ENCODE measurements at places on chromosomes 7 and 10. TPM values are rescaled to one million over a fixed set of nuclear protein-coding genes. Genes with fewer than 3 reads are reported as not detected.
A peak's percentile ranks its signal among the peaks of the same experiment; 100 is the strongest.

DNA sequence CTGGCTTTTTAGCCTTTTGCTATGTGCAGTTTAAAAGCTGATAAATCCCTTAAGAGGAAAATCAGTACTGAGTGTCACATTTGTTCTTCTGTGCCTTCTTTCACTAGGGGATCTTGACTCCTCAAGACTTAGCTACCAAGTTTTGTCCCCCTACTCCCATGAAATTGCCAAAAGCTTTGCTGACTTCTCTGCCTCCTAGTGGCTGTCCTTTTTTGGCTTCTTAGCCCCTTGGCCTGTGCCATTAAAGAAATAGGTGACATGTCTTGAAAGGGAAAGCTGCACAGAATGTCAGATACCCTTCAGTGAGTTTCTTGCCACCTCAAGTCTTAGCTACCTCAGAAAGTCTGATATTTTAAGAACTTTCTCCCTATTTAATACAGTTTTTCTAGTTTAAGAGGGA lies 10.5 kb downstream of the MKLN1 start:
- no peak for DNase-seq

DNA sequence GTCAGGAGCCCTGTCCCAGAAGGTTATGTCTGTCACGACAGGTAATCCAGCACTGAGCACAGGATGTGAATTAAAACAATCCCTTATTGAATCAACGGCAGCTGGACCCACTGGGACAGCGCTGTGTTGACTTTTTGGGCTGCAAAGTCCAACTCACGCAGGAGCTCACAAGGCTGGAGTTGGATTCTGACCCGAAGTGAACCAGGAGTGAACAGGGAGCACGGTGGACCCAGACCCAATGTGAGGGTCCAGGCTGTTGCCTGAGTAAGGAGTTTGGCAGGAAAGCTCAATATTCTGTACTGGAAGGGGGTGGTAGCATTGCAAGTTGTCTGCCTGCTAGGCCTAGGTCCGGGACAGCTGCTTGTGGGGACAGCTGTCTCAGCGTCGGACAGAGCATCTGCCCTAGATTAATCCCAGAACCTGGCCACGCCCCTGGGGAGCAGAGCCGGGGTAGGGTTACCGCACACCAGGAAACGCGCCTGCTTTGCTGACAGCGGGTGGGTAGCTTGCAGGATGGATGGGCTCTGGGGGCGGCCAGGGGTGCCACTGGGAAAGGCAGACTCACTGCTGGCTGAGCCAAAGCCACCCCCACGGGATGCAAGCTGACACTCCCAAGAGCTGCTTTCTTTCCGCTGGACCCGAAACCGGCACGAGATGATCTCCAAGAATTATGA lies 24.0 kb downstream of the COL26A1 start:
- DNase-seq, result no peak

- DNase-seq, result peak; percentile 0
Observed at GRCh38 chr10:53403688-53404087, 631.1 kb upstream of the MBL2 start.

- no peak for DNase-seq
Observed at GRCh38 chr7:47402941-47403866, 178.7 kb downstream of the TNS3 start.

- DNase-seq, result peak; percentile 1
Observed at GRCh38 chr10:49741108-49741995, 20.8 kb downstream of the OGDHL start.

DNA sequence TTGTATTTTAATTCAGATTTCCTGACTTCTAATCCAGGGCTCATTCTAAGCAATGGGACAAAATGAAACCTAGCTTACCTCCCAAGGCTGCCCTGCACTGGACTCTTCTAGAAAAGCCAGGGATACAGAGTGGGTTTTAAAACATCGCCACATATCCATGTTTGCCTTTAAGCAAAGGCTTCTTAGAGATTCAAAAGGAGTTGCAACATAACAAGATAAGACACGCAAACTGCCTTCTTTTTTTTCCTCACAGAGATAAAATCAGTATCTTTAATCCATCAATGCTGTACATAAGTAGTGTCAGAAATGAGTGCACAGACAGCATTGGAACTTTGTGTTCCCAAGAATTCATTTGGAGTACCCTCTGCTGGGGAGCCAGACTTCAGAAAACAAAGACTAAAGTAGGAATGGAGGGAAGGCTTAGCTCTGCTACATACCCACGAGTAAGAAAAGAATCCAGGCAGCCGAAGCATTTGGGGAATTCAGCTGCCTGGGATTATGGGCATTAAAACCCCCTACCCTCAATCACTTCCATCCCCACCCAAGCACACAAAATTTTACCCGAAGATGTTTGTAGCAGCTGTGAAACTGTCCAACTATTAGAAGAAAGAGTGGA lies 427.8 kb downstream of the ARL4A start:
- peak; percentile 42 for DNase-seq

- DNase-seq, result no peak
Observed at GRCh38 chr7:126696256-126697038, 556.3 kb downstream of the GRM8 start.

- DNase-seq, result no peak
Observed at GRCh38 chr7:112365551-112365950, 84.7 kb upstream of the IFRD1 start.

GRCh38 chr10:46787321-46787615 lies 124.0 kb upstream of the PTPN20 start:
- DNase-seq, result peak; percentile 70

DNA sequence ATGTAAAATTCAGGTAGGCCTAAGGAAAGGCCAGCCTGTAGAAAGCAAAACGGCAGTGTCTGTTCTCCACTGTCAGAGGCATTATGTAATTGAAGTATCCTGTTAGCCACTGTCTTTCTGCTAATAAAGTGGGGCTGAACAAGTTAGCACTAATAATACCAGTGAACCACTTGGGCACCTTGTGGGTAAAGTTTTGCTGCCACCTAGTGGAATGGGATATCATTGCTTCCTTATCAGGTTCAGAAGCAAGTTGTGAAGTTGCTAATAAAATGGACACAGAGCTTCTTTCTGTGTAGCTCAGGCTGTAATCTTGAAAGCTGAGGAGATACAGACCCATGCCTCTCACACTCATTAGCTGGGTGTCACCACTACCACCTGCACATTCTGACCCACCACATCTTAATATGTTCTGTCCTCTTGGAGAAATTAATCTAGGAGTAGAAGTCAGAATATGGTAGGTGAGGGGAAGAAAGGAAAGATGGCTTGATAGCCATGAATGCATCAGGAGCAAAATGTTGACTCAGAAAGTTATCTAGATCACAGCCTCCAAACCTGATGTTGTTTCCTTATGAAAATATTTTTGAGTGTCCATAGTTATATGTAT lies 175.1 kb downstream of the SEPTIN7 start:
- peak; percentile 86 for DNase-seq

GRCh38 chr7:29158795-29159423 lies 12.6 kb upstream of the CPVL start:
- DNase-seq, result no peak

DNA sequence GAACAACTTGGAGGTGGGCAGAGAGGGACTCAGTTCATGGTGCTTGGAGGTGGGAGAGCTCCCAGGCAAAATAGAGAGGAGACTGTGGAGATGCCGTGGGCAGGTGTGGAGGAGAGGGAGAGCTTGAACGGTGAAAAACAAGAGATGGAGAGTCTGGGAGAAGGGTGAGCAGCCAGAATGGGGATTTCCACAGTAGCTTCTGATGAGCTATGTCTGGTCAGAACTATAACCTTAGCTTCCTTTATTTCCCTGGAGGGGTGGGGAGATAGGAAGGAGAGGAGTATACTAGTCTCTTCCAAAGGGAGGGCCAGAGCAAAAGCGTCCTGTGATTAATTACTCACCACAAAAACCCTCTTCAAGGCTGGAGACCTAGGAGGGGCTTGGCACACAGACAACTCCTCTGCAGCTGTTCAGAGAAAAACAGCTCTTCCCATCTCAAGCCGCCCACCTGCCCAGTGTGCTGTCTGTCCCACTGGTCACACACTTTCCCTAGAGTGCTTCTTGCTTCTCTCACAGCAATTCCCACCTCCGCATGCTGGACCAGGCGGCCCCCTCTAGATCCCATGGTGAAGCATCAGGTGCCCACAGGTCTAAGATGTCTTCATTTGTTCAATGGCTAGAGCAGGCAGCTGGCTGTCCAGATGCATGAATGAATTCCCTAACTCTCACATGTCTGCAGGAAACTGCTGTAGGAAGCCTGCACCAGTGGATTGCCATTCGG lies 41.9 kb downstream of the TAS2R41 start:
- DNase-seq, result peak; percentile 66

GRCh38 chr10:117198088-117198487 lies 799 bp downstream of the KCNK18 start:
- no peak for DNase-seq

GRCh38 chr7:91520645-91521044 lies 256.4 kb downstream of the FZD1 start:
- no peak for DNase-seq

DNA sequence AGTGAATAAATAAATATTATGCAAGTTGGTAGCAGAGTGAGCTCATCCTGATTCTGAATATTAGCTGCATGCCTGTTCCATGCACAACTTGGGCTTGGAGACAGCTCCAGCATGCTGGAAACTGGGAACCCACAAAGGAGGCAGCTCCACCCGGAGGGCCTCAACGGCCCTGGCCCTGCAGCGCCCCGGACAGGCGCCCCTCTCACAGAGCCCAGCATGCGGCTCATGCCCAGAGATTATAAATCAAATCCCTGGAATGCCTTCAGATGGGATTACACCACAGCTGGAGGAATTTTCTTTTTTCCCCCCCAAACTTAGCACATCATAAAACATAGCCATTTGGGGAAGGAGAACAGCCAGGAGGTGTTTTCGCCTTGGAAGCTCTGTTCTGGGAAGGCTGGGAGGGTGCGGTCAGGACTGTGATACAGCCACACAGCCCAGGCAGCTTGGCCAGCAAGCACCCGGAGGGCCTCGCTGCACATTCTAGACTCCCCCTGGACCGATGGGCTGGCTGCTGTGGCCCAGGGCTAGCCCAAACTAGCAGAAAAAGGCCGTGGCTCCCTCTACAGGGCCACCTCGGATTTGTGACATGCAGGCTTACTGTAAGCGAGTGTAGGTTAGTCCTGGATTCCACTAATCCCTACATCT lies 102.4 kb downstream of the PTPN20 start:
- DNase-seq, result peak; percentile 60

CAMK1D gene
- 2.3 TPM for total RNA-seq

CYP51A1 gene
- 119 TPM for total RNA-seq

CRPPA gene
- 3.2 TPM for total RNA-seq

C1QL3 gene
- 0.09 TPM for total RNA-seq

All from fibroblast of the aortic adventitia (primary cell).